ENCODE measurements at places on chromosomes 11 and 22.

DNA sequence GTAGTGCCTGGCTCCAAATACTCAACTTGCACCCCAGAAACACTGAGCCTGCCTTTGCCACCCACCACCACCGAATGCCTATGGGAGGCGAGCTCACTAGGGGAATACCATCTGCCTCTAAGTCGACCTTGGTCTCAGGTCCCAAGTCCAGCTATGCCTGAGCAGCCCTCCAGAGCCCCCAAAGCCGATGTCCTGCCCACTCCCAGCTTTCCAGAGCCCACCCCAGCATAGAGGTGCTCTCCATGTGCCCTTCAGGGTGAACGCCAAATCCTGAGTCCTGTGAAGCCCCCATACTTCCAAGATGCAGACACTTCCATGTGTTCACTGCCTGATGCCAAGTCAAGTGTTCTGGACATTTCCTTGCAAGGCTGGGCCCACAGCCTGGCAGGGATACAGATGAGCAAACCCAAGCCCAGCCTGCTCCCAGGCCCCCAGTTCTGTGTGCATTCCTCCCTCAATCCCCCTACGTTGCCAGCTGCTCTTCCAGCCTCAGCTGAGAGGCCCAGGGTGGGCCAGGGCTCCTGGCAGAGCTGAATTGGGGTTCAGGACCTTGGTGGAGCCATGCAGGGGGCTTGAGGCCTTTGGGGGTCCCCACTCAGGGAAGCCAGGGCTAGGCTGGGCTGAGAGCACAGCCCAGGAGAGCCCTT lies 2.6 kb upstream of the KMT5B start:
- DNase-seq = no peak

GRCh38 chr11:132114185-132114584 lies 743.8 kb downstream of the NTM start:
- no peak for DNase-seq

DNA sequence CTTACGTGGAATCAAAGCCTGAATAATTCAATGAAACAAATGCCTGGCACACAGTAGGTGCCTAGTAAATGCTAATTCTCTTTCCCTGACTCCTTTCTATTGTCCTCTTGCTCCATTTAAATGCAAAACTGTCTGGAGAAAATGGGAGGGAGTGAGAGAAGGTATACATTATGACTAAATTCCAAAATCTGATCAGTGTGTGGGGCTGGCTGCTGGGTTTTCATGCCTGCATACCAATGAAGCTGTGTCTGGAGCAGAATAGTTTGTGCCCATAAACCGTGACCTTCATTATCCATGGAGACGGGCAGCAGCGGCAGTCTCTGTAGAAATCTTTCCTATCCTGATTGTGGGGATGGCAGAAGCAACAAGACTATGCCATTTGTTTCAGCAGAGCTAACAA lies 223.4 kb upstream of the ZBED5 start:
- no peak for DNase-seq

DNA sequence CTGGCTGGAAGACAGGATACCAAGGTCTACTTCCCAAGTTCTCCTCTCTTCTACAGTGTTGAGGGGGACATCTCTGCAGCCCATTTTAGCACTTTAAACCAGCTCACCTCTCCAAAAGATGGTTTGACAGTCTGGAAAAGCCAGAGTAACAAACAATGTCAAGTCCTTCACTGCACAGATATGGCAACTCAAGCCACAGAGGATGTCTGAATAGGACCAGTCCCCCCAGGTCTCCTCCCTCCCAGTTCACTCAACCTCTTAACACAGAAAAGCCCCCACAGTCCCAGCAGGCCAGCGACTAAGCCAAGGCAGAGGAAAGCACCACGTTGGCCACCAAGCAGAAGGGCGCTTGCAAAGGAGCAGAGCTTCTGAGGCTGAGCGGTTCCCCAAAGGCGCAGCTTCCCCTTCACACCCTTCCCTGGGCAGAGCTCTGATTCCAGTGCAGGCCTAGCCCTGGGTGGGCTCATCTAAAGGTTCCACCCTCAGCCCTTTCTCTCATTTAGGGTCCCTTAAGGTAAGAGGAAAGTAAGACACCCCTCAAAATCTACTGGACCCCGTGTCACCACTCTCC lies 62.7 kb downstream of the PAK1 start:
- DNase-seq = peak; percentile 6

DNA sequence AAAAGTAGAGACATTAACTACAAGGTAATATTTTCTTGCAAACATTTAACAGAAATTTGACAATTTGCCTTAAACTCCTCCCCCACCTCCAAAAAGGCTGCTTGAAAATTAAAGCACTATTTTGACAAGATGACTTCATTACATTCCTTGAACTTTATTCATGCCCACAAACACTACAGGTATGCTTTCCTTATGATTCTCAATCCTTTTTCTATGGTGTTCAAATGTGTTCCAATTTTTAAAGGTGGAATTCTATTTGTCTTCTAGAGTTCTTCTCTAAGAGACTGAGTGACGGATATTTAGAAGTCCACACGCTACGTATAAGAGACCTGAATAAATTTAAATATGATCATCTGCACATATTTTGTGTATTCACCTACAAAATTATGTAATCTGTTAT lies 69.4 kb downstream of the MRTFA start:
- DNase-seq = no peak

DNA sequence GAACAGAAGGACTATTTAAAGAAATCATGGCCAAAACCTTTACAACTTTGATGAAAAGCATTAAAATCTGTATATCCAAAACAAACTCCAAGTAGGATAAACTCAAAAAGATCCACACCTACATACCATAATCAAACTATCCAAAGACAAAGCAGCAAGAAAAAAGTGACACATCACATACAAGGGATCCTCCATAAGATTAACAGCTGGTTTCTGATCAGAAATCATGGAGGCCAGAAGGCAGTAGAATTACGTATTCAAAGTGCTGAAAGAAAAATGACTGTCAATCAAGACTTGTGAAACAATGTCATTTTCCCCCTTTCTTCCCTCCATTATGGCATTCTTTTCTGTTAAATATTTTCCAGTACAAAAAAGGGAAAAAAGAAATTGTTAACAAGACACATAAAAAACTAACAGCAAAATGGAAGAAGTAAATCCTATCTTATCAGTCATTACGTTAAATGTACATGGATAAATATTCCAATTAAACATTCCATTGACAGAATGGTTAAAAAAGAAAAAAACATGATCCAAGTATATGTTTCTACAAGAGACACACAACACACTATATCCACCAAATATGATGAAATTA lies 34.2 kb upstream of the ARHGAP32 start:
- no peak for DNase-seq

DNA sequence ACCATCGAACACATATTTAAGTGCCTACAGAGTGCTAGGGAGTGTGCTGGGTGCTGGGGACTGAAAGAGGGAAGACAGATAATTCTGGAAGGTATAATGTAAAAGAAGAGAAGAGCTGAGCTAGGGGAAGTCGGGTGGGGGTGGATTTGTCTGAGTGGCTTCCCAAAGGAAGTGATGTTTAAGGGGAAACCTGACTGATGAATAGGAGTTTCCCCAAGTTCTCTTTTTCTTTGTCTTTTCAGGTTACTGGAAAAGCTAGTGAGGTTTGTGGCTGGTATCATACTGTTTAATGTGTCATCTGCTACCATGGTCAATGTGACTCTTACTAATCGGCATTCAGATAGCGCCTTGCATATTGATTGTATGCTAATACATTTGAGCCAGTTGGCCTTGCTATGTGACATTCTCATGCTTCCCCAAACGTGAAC lies 151.6 kb upstream of the MTMR2 start:
- peak; percentile 45 for DNase-seq

DNA sequence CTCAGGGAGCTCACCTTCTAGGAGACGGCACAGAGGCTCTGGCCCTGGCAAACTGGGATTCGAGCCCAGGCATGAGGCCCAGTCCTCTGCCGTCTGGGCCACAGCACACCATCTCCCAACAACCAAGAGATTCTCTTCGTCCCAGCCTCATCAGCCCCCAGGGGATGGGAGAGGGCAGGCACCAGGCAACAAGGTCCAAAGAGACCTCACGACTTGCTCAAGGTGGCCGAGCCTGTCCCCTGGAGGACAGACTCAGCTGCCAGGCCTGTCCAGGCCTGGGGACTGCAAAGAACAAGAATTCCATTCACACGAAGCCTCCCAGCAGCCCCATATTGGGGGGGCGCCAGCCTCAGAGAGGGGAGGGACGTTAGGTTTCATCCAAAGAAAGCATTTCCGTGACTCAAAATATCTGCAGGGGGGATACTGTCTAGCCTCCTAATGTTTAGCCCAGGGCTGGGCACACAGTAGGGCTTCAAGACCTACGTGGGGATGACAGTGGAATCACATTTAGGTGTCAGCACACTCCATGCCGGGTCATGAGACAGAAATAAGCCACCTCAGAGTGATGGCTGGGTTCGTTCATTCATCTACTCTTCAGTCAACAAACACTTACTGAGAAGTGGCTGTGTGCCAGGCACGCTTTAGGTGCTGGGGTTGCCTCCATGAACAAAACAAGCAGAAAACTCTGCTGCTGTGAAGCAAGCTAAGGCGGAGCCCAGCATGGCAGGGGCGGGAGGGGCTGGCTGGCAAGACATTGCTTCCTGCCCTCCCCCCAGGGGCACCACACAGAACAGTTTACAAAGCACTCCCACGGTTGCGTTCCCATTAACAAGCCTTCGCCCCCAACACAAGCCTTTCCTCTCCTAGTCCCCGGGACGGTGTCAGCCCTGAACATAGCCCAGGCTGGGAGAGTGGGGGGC lies 1.2 kb downstream of the CARNS1 start:
- DNase-seq = peak; percentile 67

DNA sequence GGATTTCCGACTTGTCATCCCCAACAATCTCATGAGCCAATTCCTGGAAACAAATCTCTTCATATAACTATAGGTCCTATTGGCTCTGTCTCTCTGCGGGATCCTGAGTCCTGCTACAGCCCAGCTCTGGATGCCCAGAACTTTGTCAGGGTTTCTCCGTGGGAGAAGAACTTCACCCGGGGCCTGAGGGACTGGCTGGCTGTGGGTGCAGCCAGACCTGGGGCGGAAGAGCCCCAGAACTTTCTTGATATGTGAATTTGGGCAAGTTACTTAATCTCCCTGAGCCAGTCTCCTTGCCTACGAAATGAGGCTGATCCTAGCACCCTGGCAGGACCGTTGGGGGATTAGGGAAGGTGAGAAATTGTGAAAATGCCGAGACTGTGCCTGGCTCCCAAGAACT lies 6.6 kb upstream of the TRIM29 start:
- DNase-seq = no peak

- DNase-seq = no peak
Observed at GRCh38 chr11:132220474-132220873, 850.1 kb downstream of the NTM start.

GRCh38 chr11:134644476-134645456 lies 232.7 kb upstream of the B3GAT1 start:
- no peak for DNase-seq

- DNase-seq = no peak
Observed at GRCh38 chr11:8289492-8289918, 25.8 kb upstream of the LMO1 start.

DNA sequence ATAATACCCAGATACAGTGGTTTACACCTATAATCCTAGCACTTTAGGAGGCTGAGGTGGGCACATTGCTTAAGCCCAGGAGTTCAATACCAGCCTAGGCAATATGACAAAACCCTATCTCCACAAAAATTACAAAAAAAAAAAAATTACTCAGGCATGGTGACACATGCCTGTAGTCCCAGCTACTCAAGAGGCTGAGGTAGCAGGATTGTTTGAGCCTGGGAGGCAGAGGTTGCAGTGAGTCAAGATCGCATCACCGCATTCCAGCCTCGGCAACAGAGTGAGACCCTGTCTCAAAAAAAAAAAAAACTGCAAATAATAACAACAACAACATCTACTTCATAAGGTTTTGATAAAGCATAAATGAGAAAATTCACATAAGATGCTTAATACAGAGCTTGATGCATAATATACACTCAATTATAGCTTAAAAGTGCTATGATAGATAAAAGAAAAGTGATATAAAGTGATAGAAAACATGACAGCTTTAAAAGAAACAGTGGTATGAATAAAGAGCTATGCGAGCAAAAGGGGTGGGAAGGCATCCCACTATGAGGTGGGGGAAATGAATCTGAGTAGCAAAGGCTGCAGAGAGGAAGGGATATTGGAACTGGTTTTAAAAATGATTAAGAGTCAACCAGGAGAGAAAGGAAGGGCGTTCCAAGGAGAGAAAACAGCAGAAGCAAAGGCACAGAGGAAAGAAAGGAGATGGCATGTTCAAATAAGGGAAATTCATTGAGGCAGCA lies 197.6 kb downstream of the KIF18A start:
- no peak for DNase-seq

DNA sequence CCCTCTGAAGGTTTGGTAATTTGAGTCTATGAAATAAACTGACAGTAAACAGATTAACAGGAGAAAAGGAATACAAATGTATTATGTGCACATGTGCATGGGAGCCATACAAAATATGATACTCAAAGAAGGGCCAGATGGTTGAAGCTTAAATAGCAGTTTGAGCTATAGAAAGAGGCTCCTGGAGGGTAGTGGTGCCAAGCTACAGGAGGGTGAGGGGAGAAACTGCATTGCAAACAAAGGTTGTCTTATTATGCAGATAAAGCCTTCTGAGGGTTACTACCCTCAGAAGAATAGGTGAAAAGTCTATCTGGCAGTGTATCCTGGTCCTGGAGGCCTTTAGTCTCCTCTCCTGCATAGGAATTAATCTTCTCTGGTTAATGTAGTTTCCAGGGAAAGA lies 267.3 kb upstream of the MPPED2 start:
- DNase-seq = no peak

DNA sequence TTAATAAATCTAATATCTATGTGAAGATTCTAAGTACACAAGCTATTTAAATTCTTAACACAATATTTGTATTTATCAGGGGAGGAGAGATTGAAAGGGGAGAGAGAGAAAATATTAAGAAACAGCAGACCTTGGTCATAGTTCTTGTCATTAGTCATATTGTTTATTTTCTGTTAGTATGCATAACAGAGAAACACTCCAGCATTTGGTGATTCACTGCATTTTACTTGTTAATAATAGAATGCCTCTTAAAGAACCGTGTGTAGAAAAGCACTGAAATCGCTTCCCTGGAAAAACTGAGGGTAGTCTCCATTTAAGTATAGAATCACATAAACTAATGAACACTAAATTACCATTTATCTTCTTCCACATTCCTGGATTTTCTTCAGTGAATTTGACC lies 122.7 kb upstream of the TRPC6 start:
- no peak for DNase-seq

DNA sequence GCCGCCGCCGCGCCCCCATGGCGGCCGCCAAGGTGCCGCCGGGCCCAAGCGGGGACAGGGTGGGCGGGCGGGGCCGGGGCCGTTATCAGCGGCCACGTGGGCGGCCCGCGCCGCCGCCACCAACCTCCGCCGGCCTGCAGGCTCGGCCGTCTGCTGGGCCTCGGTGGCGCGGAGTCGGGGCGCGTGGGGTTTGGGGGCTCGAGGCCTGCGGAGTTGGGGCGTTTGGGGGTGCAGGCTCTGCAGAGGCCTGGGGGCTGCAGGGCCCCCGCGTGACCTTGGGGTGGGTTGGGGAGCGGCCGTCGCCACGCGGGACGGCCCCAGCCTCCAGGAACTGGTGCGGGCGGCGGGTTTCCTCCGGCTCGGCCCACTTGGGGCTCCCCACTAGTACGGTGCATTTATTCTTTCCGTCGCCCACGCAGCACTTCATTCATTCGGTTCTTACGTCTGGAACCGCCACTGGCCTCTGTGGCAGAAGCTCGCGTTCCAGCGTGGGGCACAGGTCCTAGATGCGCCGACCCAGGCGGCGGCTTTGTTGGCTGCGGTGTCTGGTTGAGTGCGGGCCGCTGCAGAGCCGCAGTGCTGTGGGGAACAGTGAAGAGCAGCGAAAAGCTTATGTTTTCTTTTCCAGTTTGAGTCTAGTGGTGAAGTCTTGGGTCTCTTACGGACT lies 740 bp upstream of the TRMT2A start:
- DNase-seq = peak; percentile 87

All from stimulated activated CD4-positive, alpha-beta T cell treated with anti-CD3 and anti-CD28 coated beads, Interleukin-4, amount 100 ng/mL, for 24 hours (primary cell).